ENCODE measurements at places on chromosomes 3 and 15.

DNA sequence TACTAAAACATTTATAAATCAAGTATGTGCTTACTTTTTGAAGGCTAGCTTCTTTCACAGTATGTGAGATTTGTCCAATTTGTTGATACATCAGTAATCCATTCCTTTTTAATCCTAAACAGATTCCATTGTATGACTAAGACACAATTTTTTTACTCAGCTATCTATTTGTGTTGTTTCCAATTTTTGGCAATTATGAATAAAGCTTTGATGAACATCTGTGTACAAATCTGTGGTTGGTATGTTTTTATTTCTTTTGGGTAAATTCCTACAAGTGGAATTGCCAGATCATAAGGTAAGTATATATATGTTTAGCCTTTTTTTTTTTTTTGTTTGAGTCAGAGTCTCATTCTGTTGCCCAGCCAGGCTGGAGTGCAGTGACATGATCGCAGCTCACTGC, 56.2 kb upstream of the VEPH1 start:
- DNase-seq: no peak

DNA sequence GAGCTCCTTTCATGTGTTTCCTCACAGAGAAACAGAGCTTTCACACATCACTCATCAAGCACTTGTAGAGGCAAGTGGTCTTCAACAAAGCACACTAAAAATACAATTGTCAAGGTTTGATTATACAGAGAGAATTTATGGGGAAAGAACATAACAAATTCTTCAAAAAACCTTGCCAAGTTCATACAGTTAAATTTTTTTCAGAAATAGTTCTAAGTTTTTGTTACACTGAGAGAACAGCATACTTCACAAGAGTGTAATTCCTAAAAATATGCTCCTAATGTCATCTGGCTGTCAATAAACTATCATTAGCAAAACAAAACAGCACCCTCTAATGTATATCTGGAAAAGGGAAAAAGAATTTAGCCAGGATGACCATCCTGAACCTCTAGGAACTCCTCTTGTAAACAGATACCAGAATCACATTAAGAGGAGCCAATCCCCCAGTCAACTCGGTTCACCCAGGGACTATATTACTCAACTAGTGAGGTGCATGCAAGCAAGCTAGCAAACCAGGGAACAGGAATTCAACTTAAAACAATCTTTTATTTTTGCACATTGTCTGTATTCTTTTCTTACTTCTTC, 63.3 kb downstream of the RAD18 start:
- DNase-seq: no peak

DNA sequence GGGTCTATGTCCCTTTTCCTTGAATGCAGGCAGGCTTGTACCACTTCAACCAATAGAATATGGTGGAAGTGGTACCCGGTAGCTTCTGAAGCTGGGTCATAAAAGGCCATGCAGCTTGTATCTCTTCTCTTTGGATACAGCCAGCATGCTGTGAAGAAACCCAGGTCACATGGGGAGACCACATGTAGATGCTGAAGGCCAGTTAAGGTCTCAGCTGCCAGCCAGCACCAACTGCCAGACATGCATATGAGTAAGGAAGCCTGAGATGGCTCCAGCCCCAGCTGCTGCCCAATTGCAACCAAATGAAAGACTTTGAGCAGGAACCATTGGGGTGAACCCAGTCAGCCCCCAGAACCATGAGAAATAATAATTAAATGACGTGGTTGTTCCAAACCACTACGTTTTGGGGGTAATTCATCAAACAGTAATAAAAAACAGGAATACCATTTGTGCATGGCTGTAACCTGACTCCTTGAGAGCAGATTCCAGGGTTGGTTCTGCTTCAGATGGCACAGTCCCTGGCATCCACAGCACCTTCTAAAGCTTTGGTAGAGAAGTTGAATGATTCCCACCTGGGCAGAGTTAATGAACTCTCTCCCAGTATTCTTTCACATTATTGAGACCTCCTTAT, 3.8 kb downstream of the RBP2 start:
- no peak for DNase-seq

DNA sequence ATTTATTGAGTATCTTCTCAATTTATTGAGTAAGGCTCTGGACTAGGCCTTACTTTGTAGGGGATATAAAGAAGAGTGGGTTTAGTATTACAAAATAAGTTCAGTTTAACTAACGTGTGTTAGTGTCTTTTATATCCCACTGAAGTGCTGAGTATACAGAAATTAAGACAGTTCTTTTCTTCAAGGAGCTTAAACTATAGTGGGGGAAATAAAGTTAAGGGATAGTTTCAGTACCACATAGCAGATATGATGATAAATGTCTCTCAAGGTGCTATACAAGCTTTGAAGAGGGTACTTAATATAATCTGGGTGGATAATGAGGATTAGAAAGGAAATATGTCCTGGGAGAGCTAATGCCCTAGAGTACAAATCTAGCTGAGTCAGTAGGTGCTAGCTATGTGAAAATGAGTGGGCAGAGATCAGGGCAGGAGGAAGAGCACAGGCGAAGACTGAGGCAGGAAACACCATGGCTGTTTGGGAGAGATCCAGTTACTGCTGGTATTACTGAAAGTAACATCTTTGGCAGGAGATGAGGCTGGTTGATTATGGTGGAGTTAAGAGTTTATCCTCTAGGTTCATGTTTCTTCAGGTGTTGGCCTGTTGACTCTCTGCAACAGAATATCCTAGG, 46.0 kb downstream of the TEX9 start:
- DNase-seq: no peak

DNA sequence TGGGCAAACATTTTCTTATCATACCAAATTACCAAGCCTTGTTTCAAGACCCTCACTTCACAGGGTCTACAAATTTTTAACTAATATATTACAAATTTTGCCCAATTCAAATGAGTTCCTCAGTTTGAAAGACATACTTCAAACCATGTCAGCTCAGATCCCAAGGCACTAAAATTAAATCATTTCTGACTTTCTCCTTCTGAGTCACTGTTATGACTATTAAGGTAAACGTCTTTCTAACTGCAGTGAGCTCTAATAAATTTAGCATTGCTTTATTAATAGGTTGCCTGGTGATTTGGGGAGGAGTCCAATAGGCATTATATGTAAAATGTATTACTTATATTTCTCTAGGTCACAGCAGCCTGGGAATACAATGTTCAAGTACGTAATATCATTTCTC, 158.2 kb upstream of the ARHGEF26 start:
- no peak for DNase-seq
